Aorta (tissue), 5 donors: ENCODE measurements at places on chromosomes 1 and 21. TPM values are rescaled to one million over a fixed set of nuclear protein-coding genes. Genes with fewer than 3 reads are reported as not detected.

DNA sequence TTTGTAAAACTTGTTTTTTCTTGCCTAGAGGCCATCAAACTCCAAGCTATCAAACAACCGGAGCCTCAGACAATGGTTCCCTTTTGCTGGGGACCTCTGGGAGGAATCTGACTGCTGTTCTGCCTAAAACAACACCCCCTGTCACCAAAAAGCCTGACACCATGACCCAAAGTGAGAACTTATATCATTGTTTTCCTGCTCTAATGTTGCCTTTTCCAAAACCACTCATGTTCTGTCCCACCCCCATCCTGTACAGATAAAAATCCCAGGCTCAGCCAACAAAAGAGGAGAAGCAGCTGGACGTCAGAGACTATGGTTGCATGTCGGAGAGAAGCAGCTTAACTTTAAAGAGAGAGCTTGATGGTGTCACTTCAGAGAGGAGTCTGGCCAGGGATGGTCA lies 327.2 kb upstream of the CXADR start:
- no peak overlapping the region for H3K27ac ChIP-seq
- no peaks in the 10 kb centered on the region for H3K27me3 ChIP-seq
- no peaks in the 10 kb centered on the region for H3K4me1 ChIP-seq
- H3K36me3 ChIP-seq = no peaks in the 10 kb centered on the region

- no peak overlapping the region for H3K27ac ChIP-seq
- H3K4me1 ChIP-seq = no peaks in the 10 kb centered on the region
- H3K36me3 ChIP-seq = no peaks in the 10 kb centered on the region
- DNase-seq = no peak
- H3K27me3 ChIP-seq = no peaks in the 10 kb centered on the region
Measured at GRCh38 chr1:232047473-232047872, 420.9 kb downstream of the DISC1 start.

DNA sequence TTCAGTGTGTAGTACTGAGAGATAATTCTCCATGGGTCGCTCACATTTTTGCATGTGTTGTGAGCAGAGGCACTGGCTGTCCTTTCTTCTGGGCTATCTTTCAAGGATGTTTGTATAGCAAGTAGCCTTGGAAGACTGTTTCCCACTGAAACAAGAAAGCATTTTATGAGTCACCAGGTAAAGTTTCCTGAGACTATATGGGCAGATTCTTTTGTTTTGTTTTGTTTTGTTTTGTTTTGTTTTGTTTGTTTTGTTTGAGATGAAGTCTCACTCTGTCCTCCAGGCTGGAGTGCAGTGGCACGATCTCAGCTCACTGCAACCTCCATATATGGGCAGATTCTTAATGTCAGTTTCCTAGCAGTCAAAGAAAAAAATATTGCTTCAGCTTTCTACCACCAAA lies 912.6 kb downstream of the TTLL7 start:
- no peak for DNase-seq
- no peaks in the 10 kb centered on the region for H3K36me3 ChIP-seq
- H3K27me3 ChIP-seq = no peaks in the 10 kb centered on the region
- no peak overlapping the region for H3K27ac ChIP-seq
- H3K4me3 ChIP-seq = no peak overlapping the region

The AKNAD1 gene
- 0.72 TPM for total RNA-seq

The APH1A gene
- total RNA-seq = 69.9 TPM

The SHISAL2A gene
- 0.96 TPM for total RNA-seq
